CD4-positive, alpha-beta T cell treated with Interleukin-2 at 100 ng/mL for 4 hours (primary cell): ENCODE measurements at places on chromosomes 2 and 18.

- peak; percentile 37 for DNase-seq
Observed at GRCh38 chr2:317501-318424, 29.9 kb upstream of the ALKAL2 start.

GRCh38 chr18:35136885-35137284 is 95.7 kb downstream of the MAPRE2 start:
- no peak for DNase-seq

DNA sequence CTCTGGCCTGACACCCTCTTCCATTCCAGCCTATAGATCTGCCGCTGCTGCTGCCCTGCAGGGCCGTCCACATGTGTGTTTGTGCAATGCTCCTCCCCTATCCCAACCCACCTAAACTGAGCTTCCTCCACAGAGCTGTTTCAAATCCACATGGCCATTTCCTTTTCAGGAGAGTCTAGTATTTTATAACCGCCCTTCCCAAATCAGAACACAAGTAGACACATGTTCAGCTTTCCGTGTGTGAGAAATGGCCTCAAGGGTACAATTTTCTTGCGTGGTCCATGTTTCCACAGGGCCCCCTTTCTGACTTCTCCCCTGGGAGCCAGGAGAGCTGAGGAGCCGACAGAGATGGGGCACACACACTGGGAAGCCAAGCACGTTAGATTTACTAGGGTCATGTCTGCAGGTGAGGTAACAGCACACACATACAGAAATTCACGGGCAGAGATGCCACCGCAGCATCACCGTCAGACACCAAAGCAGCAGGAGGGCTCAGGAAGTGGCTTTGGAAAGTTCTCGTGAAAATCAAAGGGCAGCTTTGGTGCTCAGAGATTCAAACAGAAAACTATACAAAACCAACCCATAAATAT is 102.9 kb upstream of the TGFA start:
- no peak for DNase-seq

DNA sequence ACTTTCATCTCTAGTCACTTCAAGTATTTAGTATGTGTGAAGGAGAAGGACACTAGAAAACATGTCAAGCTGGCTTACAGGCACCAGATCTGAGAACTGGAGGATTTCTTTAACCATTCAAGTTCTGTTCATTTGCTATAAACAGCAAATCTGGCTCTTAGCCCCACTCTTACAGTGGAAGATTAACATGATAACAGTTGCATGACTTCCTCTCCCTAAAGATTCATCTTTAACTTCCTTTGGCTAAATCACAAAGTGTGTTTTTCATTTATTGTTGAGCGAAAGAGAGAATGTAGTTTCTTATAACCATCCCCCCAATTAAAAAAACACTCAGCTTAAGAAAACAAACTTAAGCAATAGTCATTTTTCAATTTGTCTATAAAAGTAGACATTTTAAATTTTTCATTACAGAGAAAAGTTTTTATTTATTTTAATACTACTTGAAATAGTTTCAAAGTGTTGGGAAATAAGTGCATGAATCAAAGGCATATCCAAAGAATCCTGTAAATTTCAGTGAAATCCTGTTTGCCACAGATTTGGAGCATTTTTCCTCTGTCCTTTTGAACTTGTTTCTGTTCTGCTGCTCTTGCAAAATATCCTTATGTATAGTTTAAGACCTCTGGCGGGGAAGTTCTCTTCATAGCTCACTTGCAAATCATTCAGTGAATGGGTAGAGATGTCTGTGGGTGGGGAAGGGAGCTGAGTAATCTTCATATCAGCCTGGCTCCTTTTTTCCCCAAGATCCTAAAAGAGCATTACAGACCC is 241.0 kb upstream of the RBBP8 start:
- no peak for DNase-seq

- DNase-seq, result no peak
Observed at GRCh38 chr2:197460649-197461048, 7.3 kb downstream of the COQ10B start.
